ENCODE measurements at places on chromosomes 1 and 21.

DNA sequence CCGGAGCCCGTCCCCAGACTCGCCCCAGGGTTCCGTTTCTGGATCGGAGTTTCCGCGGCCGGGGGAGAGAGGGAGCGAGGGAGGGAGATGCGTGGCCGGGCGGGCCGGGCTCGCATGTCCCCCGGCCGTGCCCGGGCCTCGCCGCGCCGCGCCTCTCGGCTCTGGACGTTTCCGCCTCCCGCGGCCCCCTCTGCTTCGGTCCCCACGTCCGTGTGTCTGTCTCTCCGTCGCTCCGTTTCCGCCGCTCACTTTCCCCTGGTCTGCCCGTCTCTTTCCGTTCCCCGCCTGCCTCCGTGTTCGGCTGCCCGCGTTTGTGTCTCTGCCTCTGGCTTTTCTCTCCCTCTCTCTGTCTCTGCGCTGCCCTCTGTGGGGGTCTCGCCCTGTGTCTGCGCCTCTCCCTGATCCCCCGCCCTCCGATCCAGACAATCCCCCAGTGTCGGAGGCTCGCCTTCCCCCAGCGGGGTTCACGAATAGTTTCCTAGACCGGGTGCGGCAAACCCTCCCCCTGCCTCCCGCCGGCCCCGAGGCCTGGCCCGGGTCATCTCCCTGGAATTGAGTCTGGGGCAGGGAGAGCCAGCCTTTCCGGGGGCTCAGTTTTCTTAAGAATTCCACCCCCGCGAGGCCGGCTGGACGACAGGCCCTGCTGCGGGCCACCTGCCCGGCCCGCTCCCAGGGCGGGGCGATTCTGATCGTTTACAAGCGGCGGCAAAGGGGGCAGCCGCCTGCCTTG is 735 bp downstream of the NBL1 start:
- no peak for DNase-seq

- no peak for DNase-seq
Observed at GRCh38 chr1:71463144-71463543, 382.3 kb upstream of the ZRANB2 start.

DNA sequence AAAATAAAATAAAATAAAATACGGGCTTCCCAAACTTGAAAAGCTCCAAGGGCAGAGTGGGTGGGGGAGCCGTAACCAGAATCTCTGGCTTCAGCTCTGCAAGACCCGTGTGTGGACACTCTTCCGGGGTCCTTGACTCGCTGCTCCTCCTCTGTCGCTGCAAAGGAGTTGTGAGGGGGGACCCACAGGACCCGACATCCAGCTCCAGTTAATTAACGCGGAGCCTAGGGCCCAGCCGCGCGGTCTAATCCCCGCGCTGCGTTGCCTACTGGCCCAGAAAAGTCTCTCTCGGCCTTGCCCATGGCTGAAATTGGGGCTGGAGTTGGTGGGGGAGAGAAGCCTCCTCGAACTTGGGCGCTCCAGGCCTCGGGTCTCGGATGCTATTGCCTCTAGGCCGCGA is 1.8 kb downstream of the LMX1A start:
- no peak for DNase-seq

DNA sequence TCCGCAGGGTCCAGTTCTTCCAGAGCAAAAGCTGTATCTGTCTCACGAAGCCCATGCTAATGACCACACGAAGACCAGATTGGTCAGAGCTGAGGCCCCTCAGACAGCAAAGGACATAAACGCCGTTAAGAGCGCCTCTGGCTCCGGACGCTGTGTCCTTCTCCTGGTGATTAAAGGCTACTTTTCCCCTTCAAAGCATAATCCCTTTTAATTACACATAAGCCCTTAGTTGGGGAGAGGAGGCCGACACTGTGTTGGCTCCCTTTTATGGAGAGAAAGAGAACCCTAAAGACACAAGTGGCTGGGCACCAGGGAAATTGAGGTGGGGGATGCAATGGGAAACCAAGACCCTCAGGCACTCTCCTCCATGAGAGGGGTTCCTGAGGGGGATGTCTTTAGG is at the start of gene ABCA4:
ABCA4 (minus strand) TSS at position 158 of the 400 bp plus-strand sequence; CDS start at position 55, 103 bp downstream.
- no peak for DNase-seq

- DNase-seq: no peak
Observed at GRCh38 chr1:23868557-23869016, 497 bp upstream of the FUCA1 start.

- no peak for DNase-seq
Observed at GRCh38 chr1:88618331-88618730, 65.7 kb upstream of the PKN2 start.

DNA sequence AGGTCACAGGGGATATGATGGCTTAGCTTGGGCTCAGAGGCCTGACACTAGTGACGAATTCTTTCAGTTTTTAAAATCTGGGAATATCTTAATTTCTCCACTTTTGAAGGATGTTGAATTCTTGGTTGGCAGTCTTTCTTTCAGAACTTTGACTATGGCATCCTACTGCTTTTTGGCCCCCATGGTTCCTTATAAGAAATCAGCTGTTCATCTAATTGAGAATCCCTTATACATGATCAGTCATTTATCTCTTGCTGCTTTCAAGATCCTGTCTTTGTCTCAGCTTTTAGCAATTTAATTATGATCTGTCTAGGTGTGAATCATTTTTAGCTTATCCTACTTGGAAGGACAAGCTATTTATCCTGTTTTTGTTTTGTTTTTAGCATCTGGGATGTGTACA is 31.2 kb upstream of the F3 start:
- DNase-seq: no peak
